ENCODE measurements at places on chromosomes 6 and 20. TPM values are rescaled to one million over a fixed set of nuclear protein-coding genes. Genes with fewer than 3 reads are reported as not detected.

DNA sequence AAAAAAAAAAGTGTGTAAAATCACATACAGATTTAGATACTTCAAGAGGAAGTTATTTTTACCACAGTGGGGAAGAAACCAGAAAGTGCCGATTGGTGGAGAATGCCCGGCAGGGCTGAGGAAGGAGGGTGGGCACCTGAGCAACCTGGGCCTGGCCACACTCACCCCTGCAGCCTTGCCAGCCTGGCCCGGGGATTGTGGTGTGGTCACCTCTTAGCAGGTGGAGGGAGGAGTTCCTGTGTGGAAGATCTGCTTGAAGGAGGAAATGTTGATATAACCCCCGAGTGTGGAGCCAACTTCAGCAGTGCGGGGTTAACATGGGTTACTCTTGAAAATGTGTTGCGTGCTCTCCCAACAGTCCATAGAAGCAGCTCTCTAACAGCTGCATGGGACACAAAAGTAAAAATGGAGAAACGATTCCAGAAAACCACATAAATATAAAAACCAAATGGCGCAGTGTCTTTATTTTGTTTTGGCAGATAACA lies 14.7 kb downstream of the UST start:
- no peak for DNase-seq

- DNase-seq: no peak
Observed at GRCh38 chr6:48423640-48424365, 312.8 kb upstream of the PTCHD4 start.

DNA sequence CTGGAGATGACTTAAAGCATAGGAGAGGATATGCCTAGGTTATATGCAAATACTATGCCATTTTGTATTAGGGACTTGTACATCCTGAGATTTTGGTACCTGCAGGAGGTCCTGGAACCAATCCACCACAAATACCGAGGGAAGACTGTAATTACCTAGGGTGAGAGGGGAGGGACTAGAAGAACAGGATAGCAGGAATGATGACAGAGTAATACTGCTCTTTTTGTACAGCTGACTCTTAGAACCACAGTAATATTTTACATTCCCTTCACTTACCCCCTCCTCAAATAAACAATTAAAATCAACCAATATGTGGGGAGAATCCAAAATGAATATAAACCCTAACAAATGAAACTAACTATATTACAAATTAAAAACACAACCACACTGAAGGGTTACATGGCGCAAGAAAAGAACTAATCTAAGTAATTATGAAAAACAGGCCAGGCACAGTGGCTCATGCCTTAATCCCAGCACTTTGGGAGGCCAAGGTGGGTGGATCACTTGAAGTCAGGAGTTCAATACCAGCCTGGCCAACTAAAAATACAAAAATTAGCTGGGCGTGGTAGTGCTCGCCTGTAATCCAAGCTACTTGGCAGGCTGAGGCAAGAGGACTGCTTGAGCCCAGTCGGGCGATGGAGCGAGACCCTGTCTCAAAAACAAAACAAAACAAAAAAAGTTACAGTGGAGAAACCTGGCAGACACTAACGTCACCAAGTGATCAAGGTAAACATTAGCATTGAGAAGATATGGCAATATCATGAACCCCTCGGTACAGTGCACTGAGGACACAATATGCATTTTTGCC lies 37.1 kb downstream of the MAP1LC3A start:
- no peak for DNase-seq

DNA sequence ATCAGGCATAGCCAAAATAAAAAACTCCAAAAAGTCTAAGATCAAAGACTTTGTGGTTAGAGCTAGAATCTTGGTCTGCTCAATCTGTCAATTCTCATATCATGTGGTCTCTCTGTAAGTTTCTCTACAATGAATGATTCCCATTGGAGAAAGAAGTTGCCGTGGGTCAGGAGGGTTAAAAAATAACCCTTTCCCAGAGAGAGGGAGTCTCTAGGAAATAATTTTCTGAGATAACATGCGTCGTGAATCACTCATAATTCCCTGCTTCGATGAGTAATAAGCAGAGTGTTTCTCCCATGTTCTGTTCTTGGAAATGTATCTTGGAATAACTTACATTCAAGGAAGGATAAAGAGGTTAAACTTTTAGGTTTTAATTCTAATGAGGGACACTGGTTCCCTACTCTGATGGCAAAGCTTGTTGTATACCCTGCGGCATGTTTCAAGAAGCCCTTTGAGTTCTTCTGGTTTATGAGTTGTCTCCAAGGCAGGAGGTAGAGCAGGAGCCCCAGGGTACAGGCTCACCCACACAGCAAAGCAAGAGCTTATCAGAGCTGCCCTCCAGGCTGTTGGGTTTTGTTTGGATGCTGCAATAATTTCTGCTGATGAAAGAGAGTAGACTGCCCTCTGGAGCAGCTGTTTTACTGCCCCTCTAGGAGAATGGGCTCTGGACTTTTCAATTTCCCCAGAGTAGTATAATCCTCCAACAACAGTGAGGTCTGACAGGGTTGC lies 599.1 kb downstream of the QKI start:
- DNase-seq: no peak

The RSPO3 gene
- 1.9 TPM for total RNA-seq

Measured in left cardiac atrium (tissue), 4 donors.